ENCODE measurements at places on chromosomes 5 and 9. TPM values are rescaled to one million over a fixed set of nuclear protein-coding genes. Genes with fewer than 3 reads are reported as not detected.

CSF1R gene
- 11.1 TPM for total RNA-seq

ZNF883 gene
- 0.33 TPM for total RNA-seq

IFT74 gene
- 25.7 TPM for total RNA-seq

KIAA0825 gene
- total RNA-seq, result 15.9 TPM

- no peaks in the 10 kb centered on the region for H3K27me3 ChIP-seq
- no peak overlapping the region for H3K4me3 ChIP-seq
- H3K27ac ChIP-seq, result no peak overlapping the region
- DNase-seq, result no peak
- no peaks in the 10 kb centered on the region for H3K36me3 ChIP-seq
- no peaks in the 10 kb centered on the region for H3K4me1 ChIP-seq
These were observed 170.4 kb upstream of the TBCA start for GRCh38 chr5:77946381-77947040.

- peaks cover 23% of the 10 kb centered on the region for H3K4me1 ChIP-seq
- peak overlapping the region; percentile 77 for H3K27ac ChIP-seq
- no peaks in the 10 kb centered on the region for H3K27me3 ChIP-seq
- peak; percentile 97 for DNase-seq
- H3K4me3 ChIP-seq, result no peak overlapping the region
- H3K36me3 ChIP-seq, result peaks cover 27% of the 10 kb centered on the region
These were observed 13.9 kb downstream of the NINJ1 start for GRCh38 chr9:93119953-93120845.

DNA sequence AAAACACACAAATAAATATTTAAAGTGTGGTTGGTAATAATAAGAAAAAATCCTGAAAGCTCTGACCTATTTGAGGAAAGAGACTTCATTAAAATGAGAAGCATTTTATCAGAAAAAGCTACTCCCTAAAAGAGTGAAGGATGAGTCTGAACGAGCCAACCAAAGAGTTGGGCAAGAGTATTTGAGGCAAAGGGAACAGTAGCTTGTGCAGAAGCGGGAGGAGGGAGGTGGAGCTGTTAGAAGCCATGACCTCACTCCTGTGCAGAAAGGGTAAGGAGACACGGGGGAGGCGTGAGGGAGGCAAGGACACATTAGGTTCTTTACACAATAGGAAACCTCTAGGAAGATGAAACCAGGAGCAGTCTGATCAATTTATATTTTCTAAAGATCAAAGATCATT lies 29.4 kb downstream of the SH3RF2 start:
- no peak for DNase-seq
- H3K36me3 ChIP-seq, result no peaks in the 10 kb centered on the region
- no peak overlapping the region for H3K4me3 ChIP-seq

- DNase-seq, result no peak
- no peaks in the 10 kb centered on the region for H3K4me1 ChIP-seq
- no peaks in the 10 kb centered on the region for H3K36me3 ChIP-seq
- no peaks in the 10 kb centered on the region for H3K27me3 ChIP-seq
These were observed 23.5 kb upstream of the ALDOB start for GRCh38 chr9:101458963-101459631.

- peaks cover 46% of the 10 kb centered on the region for H3K4me1 ChIP-seq
- peak overlapping the region; percentile 41 for H3K27ac ChIP-seq
- H3K36me3 ChIP-seq, result no peaks in the 10 kb centered on the region
- DNase-seq, result no peak
These were observed 2.0 kb upstream of the NINJ1 start for GRCh38 chr9:93136011-93136440.

DNA sequence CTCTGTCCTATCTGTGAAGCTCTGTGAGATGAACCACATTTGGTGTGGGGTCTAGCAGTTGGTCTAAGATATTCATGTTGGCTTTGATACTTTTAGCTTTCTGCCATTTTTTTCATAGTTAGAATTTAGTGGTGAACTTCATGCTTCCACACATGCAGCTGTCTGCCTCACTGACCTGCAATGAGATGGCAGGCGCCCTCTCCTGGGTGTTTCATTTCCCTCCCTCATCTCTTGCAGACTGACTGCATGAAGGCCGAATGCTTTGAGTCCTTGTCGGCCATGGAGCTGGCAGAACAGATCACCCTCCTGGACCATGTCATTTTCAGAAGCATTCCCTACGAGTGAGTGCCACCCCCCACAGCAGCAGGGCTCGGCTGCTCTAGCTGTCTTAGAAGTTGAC lies 26.1 kb upstream of the CKMT2 start:
- H3K27ac ChIP-seq, result no peak overlapping the region
- no peak for DNase-seq
- H3K36me3 ChIP-seq, result no peaks in the 10 kb centered on the region
- no peaks in the 10 kb centered on the region for H3K4me1 ChIP-seq
- H3K27me3 ChIP-seq, result no peaks in the 10 kb centered on the region

DNA sequence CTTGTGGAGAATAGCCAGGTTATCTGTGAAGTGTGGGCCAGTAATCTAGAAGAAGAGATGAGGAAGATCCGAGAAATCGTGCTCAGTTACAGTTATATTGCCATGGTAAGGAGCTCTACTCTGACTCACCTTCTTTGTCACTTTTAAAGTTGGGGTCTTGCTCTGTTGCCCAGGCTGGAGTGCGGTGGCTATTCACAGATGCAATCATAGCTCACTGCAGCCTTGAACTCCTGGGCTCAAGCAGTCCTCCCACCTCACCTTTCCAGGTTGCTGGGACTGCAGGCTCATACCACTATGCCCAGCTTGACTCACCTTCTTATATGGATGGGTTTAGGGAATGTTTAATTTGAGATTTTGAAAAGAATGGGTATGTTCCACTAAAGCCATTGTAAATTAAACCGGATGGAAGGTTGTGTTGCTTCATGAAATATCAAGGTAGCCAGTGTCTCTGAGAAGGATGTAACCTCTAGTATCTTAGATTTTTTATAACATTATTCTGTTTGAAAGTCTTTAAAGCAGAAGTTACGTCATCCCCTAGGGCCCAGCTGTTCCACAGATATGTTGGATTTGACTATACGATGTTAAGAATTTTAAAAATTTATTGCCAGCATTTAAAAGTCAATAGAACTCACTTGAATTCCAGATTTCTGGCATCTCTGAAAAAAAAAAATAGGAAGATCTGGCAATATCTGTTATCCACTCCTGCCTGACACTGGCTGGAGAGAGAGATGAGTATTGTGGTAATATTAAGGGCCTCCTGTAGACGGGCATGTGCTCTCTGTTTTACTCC lies 5.1 kb downstream of the CNOT8 start:
- H3K27ac ChIP-seq, result no peak overlapping the region
- no peaks in the 10 kb centered on the region for H3K27me3 ChIP-seq
- no peak overlapping the region for H3K4me3 ChIP-seq
- DNase-seq, result no peak

DNA sequence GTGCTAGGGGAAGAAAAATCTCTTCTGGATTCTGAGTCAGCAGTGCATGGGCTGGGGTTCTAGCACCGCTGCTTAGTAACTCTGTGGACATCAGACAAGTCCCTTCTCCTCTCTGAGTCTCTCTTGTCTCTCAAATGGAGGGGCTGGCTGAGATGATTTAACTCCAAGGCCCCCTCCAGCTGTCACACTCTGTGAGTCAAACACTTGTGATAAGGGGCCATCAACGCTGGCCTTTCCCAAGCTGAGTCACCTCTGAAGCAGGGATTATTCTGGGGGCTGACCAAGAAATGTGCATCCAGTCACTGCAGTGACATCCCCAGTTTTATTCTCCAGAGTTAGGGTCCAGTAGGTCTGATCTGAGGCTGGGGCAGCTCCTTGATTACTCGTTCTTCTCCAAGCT lies 110.4 kb upstream of the ZNF462 start:
- no peaks in the 10 kb centered on the region for H3K36me3 ChIP-seq
- H3K27me3 ChIP-seq, result no peaks in the 10 kb centered on the region
- peaks cover 6% of the 10 kb centered on the region for H3K4me1 ChIP-seq
- H3K27ac ChIP-seq, result no peak overlapping the region

Data from thyroid gland (tissue), 4 donors.